ENCODE measurements at places on chromosomes 5 and 9.

DNA sequence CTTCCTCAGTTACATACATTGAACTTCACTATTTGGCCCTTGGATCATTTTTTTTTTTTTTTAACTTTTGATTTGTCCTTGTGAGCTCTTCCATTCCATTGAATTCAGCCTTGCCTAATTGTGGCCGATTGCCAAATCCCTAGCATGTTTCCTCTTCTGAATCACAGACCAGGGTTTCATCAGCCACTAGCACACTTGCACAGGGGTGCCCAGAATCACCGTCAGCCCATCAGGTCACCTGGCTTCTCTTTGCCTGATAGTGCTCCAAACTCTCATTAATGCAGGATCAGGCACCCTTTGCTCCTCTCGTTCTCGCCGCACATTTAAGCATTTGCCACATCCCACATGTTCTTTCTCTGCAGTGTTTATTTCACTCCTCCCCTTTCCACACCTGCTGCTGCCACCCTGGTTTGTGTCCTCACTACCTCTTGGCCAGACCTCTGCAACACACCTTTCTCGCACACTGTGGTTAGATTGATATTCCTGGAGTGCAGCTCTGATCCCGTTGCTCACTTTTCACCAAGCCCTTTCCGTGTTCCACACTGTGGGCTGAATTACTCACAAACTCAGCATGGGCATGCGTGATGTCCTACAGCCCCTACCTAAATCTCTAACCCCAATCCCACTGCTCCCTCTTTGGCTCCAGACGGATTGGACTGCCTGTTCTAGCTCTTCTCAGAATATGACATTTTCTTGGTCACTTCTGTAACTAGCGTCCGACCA is 9.8 kb downstream of the PIK3R1 start:
- no peak for DNase-seq

DNA sequence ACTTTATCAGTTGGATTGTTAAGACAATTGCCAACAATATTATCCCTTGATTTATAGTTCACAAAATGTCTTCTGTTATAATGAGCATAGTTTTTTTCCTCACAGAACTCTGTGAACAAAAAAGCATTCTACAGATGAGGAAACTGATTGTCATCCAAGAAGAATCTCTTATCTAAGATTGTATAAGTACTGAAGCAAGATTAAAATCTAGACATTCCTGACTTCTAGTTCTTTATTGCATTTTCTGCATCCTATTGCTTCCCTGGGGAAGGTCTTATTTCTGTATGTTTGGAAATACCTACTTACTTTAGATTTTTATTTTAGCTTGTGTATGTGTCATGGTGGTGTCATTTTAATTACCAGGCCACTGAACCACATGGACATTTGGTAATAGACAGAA is 884.9 kb upstream of the WWC1 start:
- no peak for DNase-seq

DNA sequence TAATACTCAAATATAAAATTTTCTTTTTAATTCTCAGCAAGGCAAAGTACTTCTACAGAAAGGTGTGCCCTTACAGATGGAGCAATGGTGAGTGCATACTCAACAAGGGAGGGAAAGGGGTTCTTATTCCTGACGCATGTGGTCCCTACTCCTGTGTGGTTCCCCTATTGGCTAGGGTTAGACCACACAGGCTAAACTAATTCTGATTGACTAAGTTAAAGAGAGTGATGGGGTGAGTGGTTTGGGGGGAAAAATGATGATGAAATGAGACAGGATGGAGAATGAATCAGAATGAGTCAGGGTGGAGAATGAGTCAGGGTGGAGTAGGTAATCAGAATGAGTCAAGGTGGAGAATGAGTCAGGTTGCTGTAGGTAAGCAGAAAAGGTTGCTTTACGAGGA is 22.9 kb upstream of the HMGCS1 start:
- DNase-seq = no peak

DNA sequence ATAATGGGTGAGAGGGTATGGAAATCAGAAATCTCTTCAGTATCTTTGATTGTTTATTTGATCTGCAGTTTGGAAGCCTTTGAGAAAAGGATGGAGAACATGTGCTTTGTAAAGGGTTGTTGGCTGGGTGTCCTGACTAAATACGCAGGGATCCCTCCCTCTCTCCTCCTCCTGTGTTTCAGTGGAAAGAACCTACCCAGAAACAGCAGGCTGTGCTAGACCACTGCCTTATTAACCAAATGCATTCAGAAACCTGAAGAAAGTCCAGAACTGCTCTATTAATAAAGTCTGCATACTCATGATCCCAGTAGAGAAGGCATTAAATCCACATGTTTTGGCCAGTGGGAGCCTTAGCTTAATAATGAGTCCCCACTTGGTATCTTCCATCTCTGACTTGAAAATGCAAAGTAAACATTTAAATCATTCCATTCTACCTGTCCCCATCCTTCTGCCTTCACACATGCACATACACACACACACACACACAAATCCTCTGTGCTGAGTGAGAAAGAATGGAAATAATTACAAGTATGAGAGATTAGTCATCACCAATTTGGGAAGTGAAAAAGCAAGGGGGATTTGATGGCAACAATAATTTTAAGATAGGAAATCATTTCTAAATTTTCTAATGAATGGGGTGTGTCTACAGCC is 10.0 kb upstream of the LECT2 start:
- no peak for DNase-seq

DNA sequence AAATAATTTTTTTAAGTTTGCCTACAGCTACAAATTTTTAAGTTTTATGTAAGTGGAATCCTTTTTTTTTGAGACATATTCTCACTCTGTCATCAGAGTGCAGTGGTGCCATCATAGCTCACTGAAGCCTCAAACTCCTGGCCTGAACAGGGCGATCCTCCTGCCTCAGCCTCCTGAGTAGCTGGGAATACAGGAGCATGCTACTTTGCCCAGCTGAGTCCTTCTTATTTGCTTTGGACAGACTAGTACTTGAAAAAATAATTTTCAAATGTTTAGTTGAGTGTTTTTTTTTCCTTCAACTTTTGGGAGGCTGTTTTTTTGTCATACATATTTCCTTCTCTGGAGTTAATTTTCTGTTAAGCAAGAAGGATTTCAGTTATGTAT is 7.4 kb downstream of the GAPVD1 start:
- no peak for DNase-seq

- DNase-seq = no peak
Observed at GRCh38 chr9:30744871-30745270, 1639.6 kb upstream of the ACO1 start.

DNA sequence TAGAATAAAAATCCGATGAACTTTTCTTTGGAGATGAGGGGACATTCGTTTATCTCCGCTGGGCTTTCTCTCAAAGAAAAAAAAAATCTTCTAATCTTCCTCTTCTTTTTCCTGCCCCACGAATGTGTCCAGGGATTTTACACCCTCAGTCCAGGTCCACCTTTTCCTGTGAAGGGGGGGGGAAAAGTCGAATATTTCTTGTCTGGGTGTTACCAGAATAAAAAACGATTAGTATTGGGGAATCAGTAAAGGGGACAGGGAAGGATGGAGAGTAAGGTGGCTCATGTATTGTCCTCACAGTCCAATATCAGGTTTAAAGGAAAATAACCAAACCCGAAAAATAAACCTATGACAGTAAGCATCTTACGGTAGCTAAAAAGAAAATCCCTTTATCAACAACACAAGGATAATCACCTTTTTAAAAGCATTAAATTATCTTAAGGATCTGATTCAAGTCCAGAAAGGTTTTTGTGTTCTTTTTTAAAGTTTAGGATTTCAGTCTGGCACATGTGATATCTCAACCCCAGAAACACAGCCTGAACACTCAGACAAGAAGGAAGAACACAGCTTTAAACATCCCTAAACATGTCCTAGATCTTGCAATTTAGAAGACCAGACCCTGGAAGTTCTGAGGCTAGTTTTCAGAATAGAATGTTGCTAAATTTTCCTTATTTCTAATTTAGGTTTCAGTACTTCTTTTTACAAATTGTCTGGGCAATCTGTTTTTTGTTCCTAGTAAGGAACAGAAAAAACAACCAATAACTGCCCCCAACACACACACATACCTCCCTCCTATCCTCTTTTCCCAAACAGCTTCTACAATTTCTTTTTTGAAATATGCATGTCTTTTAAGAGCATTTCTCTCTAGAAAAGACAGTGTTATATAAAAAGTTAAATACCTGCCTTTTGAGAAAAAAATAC is 1.2 kb downstream of the ZNF608 start:
- DNase-seq = no peak

DNA sequence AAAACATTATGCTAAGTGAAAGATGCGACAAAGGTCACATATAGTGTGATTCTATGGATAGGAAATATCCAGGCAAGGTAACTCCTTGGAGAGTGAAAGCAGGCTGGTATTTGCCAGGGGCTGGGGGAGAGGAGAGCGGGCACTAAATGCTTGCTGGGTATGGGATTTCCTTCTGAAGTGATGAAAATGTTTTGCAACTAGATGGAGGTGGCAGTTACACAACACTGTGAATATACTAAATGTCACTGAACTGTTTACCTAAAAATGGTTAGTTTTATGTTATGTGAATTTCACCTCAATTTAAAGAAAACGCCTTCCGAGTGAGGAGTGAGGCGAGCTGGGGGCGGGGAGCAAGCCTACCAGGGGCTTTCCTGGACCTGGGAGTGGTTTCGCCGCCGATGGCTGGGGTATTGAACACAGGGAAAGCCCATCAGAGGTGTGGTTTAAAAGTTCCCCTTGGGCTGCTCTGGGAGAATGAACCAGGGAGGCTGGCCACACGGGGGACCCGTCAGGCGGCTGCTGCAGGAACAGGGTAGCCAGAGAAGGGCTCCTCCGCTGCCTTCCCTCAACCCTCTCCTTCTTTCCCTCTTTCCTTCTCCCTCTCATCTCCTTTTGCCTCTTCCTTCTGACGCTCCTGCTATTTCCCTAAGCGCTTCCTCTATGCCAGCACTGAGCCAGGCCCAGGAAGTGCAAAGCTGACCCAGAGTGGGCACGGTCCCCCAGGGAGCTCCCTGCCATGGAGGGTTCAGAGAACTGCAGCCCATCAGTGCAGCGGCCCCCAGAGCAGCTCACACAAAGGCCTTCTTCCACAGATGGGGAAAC is 4.9 kb downstream of the AKNA start:
- DNase-seq = peak; percentile 61

GRCh38 chr5:88298425-88298824 is 29.8 kb upstream of the TMEM161B start:
- no peak for DNase-seq

- DNase-seq = peak; percentile 36
Observed at GRCh38 chr5:159050316-159051143, 49.2 kb downstream of the EBF1 start.

DNA sequence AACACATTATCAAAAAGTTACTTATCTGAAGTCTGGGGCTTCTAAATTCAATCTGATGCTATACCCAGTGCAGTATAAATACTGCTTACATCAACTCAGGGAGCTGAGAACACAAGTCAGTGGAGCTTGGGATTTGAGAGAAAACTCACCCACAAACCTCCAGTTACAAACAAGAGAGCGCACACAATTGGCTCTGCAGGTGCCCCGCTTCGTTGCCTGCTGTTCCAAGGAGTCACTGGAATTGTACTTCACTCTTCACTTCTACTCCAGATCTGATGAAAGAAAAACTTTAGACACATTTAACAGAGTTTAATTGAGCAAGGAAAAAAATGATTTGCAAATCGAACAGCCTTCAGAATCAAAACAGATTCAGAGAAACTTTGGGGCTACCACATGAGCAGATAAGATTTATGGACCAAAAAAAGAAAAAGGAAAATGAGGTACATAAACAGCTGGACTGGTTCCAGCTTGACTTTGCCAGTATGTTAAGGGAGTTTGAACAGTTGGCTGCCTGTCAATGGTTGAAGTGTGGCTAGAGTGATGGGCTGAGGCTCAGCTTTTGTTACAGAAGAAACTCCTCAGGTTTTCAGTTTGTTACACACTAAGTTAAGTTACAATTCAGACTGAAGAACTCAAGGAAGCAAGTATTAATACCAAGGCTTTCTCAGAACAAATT is 156.6 kb downstream of the AOPEP start:
- no peak for DNase-seq

DNA sequence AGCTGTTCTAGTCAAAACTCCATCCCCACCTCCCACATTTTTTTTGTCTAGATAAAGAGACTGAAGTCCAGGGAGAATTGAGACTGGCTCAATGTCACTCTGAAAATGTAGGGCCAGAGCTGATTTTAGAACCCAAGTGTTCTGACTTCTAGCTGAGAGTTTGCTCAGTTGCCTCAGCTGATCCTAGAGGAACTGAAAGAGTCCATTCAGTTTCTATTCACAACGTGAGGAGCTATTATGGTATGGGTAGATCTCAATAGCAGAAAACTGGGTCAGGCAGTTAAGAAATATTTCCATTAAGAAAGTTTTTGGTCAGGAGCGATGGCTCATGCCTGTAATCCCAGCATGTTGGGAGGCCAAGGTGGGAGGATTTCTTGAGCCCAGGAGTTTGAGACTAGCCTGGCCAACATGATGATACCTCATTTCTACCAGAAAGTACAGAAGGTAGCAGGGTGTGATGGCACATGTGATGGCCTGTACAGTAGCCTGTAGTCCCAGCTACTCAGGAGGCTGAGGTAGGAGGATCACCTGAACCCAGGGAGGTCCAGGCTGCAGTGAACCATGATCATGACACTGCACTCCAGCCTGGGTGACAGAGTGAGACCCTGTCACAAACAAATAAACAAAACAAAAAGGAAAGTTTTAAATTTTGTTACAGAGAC is 61.7 kb downstream of the GLRA1 start:
- no peak for DNase-seq

DNA sequence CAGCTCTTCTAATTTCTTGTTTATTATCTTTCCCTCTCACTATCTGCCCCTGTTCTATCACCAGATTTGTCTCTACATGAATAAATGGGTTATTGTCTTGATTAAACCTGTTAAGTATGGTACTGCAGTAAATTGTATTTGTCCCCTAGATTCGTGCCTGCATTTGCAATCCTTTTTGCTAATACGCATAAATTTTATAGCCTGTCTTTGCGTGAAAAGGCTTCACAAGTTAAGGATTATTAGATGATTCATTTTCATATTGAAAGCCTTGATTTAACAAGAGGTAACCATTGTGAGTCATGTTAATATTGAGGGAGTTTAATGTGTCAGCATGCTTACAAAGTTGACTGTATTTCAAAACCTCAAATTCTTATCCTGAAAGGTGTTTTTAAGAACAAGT is 204.6 kb downstream of the PCSK1 start:
- no peak for DNase-seq

GRCh38 chr5:133510634-133511262 is 101.6 kb downstream of the FSTL4 start:
- no peak for DNase-seq

DNA sequence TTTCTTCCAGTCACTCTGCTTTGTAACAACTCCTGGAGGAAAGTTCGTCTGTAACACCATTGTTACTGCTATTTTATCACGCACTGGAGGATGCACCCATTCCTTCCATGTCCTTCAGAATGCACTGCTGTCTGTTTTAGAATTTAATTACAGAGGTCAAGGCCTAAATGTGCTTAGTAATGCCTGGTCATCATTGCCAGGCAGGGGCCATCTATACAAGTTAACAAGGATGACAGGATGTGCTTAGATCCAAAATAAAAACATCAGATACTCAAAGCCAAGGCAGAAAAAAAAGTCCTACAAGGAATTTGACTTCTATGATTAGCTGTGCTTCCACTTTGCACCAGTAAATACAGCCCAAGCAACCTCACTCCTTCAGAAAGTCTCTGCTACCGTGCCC is 371.4 kb downstream of the SEMA5A start:
- no peak for DNase-seq
